CD4-positive, alpha-beta T cell treated with Interleukin-10 for 1 hour (primary cell): ENCODE measurements at places on chromosomes 16 and 17.

DNA sequence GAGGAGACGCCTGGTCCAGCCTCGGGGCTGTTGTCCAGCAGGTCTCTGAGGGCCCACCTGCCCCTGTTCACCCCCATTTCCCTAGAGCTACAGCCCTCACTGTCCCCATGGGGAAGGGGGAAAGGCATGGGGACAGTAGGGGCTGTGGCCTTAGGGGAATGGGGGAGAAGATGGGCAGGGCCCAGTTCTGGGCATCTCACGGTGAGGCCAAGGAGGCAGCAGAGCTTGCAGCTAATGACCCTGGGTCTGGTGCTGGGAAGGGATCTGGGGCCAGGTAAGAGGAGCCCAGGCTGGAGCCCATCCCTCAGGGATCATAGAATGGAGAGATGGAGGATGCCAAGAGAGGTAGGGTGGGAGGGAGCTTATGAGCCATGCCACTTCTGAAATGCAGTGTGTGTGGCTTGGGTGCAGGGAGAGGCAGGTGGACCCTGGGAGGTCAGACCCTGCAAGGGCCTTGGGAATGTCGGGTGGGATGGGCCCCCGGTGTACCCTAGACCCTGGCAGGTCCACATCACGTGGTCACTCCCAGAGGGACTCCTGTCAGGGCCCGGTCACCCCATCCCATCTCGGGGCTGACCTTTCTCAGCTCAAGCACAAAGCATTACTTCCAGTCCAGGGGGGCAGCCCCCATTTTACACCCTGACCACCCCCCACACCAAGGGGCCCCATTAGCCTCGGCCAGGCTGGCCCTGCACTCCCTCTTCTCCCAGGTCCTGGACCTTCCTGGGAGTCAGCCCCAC, 35.9 kb upstream of the KSR1 start:
- no peak for DNase-seq

DNA sequence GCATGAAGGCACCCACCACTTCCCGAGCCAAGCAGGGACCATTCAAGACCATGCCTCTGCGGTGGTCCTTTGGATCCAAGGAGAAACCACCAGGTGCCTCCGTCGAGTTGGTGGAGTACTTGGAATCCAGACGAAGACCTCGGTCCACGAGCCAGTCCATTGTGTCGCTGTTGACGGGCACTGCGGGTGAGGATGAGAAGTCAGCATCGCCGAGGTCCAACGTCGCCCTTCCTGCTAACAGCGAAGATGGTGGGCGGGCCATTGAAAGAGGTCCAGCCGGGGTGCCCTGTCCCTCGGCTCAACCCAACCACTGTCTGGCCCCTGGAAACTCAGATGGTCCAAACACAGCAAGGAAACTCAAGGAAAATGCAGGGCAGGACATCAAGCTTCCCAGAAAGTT, 63.4 kb downstream of the DHRS7C start:
- DNase-seq = no peak

- no peak for DNase-seq
Observed at GRCh38 chr16:48885471-48885870, 275.5 kb upstream of the N4BP1 start.

DNA sequence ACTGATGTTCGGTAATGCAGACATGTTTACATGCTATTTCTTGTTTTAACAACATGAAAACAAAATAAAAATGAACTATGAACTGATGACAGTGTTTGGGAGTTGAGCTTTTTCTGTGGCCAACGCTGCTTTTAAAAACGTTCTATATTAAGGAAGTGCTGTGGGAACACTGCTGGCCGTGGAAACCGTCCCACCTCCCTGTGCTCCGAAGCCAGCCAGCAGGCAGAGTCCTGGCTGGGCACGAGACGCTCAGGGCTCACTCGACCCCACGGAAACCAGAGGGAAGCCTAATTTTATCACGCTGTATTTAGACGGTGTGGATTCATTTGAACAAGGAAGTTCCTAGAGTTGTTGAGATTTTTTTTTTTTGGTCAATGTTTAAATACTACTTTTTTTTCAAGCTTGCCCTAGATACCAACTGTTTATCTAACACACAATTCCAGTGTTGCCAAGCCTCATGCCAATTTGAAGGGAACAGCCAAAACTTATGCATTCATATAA, 25.8 kb downstream of the ADCY9 start:
- no peak for DNase-seq

- DNase-seq = peak; percentile 12
Observed at GRCh38 chr17:10077561-10078299, 120.7 kb downstream of the GAS7 start.

GRCh38 chr17:60348616-60349015, 43.3 kb downstream of the USP32 start:
- no peak for DNase-seq

DNA sequence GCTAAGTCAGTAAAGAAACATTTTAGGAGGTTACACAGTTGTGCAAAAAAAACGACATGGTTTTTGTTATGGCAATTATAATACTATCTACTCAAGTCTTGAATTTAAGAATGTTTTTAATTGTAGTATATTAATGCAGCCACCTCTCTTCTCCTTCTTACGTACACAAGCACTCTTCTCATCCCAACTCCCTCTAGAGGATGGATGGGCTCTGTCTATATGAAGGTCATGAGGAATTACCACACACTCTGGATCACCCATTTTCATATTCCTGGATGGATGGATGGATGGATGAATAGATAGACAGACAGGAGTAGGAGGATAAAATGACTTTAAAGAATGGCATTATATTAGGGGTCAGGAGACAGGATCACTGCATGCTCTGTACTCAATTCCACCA, 120.0 kb downstream of the PHKB start:
- no peak for DNase-seq

GRCh38 chr17:46770439-46770817, 48.1 kb downstream of the WNT3 start:
- no peak for DNase-seq

DNA sequence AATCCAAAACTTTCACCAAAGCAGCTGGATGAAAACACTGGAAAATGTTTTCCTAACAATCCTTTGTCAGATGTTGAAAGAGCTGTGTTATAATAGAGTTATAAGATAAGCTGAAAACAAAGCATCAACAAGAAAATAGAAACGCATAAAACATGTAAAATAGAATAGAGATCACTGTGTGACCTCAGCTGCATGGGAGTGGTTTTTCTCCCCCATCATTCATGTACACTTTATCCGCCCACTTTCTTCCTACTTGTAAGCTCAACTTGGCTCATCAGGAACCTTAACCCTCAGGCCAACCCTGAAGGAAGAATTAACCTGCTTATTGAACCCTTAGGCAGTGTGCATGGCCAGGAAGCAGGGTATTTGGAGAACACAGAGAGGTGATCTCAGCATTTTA, 238.5 kb upstream of the PMFBP1 start:
- no peak for DNase-seq

GRCh38 chr16:67936880-67937605, 393 bp upstream of the PSMB10 start:
- DNase-seq = peak; percentile 85

DNA sequence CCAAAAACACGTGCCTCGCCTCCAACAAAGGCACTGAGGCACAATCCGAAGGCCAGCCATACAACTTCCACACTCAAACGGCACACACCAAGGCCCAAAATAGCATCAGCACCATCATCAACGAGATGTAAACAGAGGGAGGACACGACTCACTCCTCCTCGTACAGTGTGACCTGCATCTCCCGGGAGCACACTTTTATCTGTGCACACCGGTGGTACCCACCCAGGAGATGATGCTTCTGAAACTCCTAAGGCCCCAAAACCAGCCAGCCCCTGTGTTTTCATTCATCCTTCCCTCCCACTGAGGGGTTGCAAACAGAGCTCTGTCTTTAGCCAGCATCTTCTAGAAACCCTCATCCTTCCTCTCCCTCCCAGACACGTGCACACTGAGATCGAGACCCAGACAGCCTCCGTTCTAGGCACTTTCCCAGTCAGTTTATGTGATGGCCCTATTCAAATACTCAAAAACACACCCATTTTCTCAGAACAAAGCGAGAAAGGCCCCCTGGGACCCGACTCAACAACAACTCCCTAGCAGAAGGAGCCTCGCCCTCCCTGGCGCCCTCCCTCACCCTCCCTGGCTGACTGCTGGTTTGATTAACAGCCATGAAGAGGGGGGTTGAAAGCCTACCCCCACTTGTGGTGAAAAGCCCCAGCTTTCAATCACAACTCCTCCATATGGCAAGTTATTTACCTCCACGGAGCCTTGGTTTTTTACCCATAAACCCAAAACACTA, 76.3 kb downstream of the GAS7 start:
- DNase-seq = peak; percentile 23

DNA sequence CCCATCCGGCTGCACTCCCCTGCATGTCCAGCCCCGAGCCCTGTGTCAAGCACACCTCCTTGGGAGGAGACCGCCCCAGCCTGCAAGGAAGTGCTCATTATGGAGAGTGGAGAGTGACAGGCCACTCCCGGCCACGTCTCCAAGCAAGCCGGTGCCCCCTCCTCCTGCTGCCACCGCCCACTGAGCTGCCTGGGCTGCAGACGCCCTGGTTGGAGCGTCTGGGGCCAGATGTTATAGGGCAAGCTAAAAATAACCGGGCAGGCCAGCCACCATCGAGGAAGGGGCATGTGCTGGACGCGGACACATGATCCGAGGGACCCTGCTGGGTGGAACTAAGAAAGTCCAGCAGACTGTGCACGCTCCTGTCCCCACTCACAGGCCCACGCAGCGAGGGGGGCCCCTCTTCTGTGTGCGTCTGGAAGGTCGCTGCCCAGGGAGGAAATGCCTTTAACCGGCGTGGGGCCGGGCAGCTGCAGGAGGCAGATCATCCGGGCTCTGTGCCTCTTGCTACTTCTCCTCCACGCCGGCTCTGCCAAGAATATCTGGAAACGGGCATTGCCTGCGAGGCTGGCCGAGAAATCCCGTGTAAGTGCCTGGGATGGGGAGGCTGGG, at the start of gene WFDC1:
WFDC1 (plus strand) TSS at position 348 of the 612 bp plus-strand sequence; CDS start at position 442, 94 bp downstream.
- no peak for DNase-seq

DNA sequence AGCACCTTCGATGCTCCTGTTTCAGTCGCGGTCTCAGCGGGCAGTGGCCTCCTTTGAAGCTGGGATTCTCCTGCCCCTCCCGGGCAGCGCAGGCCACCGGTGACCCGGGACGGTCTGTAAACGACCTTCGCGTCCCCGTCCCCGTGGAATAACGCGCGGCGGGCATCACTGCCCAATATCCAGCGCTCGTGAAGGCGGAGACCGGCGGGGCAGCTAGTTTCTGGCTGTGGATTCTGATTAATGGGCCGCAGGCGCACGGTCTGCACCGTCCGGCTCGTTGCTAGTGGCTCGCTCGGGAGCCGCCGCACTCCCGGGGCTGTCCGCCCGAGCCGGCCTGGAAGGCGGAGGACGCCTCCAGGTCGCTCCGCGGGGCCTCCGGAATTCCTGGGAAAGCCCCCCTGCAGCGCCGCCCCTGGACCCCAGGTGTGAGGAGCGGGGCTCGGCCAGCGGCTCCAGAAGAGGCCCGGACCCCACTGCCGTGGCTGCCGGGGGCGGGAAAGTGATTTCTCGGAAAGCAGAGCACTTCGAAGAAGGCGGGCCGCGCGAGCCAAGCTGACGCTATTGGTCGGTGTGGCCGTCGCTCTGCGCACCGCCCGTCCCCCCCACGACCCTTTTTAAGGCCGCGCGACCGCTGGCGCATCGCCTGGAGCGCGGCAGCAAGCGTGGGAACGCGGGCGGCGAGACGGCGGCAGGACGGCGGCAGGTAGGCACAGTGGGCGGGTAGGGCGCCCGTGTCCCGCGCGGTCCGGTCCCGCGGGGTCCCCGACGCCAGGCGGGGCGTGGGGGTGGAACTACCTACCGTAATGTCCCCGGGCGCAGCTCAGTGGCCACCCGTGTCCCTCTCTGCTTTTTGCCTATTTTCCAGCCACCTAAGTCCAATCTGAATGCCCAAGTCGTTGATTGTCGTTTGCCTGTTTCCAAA, at the start of gene IRF8:
IRF8 (plus strand) TSS at position 642 of the 922 bp plus-strand sequence. CDS start 3,854 bp downstream, outside the sequence.
- DNase-seq = peak; percentile 77

DNA sequence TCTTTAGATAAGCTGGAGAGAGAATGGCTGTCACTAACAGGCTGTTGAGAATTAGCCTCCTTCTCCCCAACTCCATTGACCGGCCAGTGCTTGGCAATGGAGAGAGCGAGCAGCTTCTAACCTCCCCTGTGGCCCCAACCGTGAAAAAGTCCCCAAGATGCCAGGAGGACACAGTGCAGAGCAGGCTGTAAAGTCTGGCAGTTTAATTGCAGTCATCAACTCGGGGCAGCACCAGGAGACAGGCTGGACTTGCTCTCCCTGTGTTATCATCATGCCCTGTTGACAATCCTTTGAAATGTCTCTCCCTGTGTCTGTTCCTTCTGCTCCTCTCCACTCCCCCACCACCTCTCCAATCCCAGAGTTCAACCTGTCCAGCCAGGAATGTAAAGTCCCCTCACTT, 705 bp upstream of the CDRT4 start:
- DNase-seq = no peak

- DNase-seq = no peak
Observed at GRCh38 chr16:84565669-84566495, 52.0 kb downstream of the COTL1 start.

DNA sequence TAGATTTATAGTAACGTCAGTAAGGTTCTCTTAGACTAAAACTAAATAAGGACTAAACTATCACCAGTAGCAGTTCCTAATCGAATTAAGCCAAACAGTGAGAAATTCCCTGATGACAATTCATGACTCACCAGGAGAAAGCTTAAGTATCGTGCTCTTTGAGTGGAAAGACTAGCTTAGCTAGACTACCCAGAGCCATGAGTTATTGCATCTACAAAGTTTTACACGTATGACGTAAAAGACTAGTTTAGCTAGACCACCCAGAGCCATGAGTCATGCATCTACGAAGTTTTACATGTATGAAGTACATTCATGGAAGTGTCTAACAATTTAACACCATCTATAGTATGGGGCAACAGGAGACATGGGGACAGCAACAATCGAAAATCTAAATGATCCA, 36.6 kb downstream of the UBE2G1 start:
- DNase-seq = no peak

GRCh38 chr16:57297856-57298255, 13.4 kb upstream of the PLLP start:
- peak; percentile 76 for DNase-seq

DNA sequence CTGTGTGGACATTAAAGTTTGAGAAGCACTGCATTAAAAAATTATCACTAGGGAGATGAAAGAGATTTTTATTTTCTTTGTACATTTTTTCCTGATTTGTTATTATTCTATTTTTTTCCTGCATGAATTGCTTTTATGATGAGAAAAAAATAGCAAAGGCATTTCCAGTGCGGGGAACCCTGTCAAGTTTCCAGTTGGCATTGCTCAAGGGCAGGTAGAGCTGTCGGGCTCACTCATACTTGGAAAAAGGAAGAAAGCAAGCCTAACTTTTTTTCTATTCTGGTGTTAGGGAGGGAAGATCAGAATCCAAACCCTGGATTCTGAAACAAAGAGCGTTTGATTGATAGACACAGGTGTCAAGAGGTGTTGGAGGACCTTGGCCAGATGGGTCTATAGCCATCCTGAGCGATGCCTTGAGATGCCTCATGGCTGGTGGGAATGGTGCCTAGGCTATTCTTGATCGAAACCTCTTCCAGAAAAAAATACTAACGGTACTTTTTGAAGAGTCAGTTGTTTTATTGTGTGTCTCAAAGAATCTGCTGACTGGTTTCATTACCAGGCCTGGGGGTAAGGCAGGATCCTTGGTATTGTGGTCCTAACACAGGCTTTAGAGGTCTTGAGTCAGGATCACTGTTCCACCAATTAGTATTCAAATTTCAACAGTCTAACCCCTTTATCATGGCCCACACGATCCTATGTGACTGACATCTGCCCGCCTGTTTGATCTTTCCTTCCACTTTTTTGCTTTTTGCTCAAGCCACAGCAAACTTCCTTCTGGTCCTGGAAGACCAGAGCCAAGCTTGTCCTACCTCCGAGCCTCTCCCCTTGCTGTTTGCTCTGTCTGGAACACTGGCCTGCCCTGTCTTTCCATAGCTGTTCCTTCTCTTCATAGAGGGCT, 20.1 kb downstream of the SNX29 start:
- no peak for DNase-seq
